ENCODE measurements at places on chromosomes 4 and X. TPM values are rescaled to one million over a fixed set of nuclear protein-coding genes. Genes with fewer than 3 reads are reported as not detected.
A peak's percentile ranks its signal among the peaks of the same experiment; 100 is the strongest.

The IL1RAPL2 gene
- polyA plus RNA-seq, result not detected

The CCDC120 gene
- 7.3 TPM for polyA plus RNA-seq

The PLXNB3 gene
- 8.3 TPM for polyA plus RNA-seq

The PCDH10 gene
- polyA plus RNA-seq, result under 0.01 TPM

The USP17L17 gene
- not detected for polyA plus RNA-seq

The GLRA2 gene
- not detected for polyA plus RNA-seq

The AVPR2 gene
- not detected for polyA plus RNA-seq

The GPC4 gene
- polyA plus RNA-seq, result 1.3 TPM

The HELT gene
- not detected for polyA plus RNA-seq

The TMEM175 gene
- polyA plus RNA-seq, result 19.4 TPM

DNA sequence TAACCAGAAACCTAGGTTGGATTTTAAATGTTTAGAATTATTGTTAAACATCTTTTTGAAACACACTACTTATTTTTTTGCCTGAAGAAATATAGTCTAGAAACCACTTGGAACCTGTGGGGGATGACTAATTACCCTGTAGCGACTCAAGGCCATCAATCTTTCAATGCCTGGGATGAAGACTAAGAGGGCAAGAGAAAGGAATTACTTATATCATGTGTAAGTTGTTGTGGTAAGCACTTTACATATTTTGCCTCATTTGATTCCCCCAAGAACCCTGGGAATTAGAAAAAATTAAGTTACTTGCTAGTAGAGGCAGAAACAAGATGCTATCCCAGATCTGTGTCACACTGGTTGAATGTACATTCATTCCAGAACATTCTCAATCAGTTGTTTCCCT, 170.9 kb upstream of the GRIA3 start:
- peak; percentile 25 for DNase-seq

- no peak for DNase-seq
Measured at GRCh38 chr4:25485104-25485503, 108.0 kb downstream of the ANAPC4 start.

DNA sequence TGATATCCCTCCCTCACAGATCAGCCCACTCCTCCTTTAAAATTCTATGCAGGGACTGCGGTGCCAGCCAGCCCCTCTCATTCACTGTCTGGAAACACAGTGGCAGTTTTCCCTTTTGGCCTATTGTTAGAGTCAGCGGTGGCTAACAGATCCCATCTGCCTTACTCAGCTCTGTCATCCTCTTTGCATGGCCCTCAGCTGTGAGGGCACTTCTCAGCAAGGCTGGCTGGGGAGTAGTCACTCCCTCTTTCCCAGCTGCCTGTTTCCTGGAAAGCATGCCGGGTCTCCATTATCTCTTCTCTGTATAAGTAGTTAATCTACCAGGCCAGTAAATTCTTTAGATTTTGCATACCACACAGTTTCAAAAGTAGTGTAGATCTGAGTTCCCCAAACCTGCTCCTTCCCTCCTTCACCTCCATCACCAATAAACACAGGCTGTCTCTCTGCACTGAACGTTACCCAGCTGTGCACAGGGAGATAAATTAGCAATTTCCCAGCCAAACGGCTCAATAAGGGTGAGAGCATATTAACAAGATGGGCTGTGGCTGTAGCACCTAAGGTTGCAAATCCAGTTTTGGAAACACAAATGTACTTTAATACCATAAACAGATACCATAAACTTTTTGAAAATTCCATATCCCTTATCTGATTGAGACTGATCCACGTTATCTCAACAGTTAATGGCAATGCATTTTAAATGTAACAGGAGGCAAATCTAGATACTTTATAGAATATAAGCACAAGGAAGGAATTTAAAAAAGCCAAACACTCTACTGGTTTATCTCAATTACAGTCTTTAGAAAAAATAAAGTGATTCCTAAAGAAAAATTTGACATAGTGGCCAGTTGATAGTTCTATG, 229.3 kb downstream of the ANKRD50 start:
- DNase-seq, result no peak

DNA sequence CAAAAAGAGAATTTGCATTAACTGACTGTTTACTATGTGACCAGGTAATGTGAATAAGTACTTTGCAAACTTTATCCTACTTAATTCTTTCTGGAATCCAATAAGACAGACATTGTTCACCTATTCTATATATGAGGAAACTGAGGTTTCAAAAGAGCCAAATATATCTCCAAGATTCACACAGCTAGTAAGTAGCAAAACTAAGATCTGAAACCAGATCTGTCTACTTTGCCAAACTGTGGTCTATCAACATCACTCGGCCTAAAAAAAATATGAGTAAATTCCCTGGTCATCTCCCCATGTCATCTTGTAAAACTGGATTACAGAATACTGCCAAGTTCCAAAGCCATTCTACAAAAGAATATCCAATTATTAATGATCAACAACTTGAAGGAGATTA, 52.8 kb downstream of the ANAPC10 start:
- no peak for DNase-seq

DNA sequence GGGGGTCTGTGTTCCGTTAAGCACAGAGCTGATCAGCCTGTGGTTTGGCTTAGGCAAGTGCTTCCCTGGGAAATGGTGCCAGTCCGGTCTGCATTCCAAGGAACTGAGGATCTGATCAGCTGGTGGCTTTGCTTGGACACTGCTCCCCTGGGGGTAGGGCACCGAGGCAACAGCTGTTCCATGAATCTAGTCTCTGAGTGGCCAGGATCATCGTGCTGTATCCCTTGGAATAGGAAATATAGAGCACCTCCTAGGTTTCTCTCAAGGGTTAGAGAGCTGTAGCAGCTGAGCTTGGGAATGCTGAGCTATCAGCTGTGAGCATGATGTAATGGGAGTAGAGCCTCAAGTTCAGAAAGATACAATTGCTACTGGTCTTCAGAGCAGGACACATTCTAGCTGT, 863.9 kb downstream of the RAPGEF2 start:
- no peak for DNase-seq

- no peak for DNase-seq
Measured at GRCh38 chrX:54325077-54325476, 32.8 kb downstream of the WNK3 start.

GRCh38 chr4:92368653-92369052, 64.9 kb downstream of the GRID2 start:
- DNase-seq, result no peak

DNA sequence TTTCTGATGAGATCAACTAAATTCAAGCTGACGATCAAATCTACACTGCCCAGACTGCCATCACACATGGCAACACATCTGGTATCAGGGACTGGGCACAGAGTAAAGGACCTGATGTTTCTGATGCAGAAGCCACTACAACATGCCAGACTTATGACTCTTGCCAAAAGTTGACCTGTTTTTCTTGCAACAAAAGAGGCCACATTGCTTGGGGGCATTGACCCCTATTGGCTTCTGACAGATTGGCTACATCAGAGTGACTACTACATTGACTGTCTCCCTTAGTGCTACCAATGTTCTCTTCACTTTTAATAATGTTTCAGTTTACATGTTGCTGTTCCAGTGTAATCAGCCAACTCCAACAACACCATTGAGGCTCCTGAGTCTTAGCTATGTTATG, 15.3 kb upstream of the SMIM10 start:
- DNase-seq, result no peak

DNA sequence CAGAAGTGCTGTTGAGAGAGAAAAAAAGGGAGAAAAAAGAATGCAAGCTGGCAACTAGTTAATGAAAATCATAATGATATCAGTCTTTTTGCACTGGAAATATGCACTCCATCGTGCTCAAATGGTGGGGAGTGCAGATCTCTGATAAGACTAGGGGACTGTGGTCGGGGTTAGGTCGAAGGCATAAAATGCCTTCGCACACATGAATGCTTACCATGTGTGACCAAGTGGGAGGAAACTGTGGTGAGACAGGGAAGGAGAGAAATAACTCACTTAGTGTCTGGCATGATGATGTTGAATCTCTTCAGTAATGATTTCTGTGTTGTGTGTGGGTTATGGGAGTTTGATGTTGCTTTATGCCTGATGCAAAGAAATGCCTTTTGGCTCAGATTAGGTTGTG, 358.9 kb downstream of the FBXO8 start:
- no peak for DNase-seq

GRCh38 chrX:147763131-147763530, 148.6 kb upstream of the FMR1 start:
- DNase-seq, result no peak

DNA sequence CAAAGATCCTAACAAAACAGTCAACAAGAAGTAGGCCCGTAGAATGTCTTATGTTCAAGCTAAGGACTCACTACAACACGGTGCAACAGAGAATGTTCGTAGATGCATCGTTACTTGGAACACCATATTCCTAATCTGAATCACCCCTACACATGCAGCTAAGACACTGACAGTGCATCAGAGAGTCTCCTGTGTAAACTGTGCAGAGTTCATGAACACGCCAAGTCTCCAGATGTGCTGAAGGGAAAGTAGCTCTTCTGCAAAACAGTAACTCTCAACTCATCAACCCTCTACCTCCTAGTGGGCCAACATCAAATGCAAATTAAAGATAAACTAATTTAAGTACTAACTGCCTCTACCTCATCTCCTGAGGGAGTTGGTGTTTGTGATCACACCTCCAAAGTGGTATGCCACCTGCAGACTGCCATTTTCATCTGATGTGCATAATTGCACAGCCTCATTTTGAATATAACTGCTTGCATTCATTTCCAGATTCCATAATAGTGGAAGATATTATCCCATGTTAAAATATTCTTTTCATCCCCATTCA, 73.5 kb downstream of the MOSPD2 start:
- DNase-seq, result no peak

GRCh38 chr4:16289897-16290554, 63.8 kb upstream of the TAPT1 start:
- DNase-seq, result no peak

DNA sequence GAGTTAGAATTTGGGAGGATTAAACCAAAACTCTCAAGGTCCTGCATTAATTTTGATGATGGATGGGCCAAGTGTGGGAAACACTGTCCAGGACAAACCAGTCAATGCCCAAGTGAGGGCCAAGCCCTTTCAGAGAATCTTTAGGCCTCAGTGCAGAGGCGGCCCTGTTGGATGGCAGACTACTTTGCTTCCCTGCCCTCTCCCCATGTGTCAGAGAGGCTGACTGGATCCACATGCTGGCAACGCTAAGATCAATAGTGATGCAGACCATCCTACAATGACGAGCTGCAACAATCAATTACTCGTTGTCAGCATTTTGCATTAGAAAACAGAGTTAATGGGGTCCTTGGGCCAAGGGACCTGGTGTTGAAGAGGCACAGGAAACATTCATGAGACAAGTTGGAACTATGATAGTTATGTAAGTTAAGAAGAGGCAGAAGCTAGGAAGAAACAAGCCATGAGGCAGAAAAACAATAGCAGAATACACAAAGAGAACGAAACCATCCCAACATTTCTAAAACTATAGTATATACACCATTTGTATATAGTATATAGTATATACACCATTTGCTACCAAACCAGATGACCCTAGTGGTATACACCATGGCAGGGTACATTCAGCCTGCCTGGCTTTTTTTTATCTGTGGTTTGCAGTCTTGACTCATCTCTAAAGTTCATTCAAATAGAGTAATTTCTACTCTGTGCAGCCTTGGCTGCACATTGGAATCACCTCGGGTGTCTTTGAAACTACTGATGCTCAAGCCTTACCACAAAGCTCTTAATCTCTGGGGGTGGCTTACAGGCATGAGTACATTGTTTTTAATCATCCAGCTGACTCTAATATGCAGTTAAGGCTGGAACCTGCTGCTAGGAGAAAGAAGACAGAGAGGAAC, 147.7 kb upstream of the GYPA start:
- DNase-seq, result no peak

- DNase-seq, result no peak
Measured at GRCh38 chr4:101958547-101958946, 168.0 kb downstream of the BANK1 start.

DNA sequence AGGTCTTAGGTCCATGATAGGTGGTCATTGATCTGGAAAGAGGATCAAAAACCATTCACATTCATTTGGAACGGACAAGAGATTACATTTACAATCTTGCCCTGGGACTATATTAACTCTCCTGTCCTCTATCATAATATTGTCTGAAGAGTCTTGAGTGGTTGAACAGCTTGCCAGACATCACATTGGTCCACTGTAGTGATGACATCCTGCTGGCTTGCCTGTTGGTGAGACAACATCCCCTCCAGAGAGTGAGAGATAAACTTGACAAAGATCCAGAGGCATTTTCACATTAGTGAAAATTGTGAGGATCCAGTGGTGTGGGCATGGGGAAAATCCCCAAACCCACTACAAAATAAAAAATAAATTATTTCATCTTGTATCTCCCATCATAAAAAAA, 155.7 kb upstream of the LEF1 start:
- no peak for DNase-seq

GRCh38 chr4:169080981-169081380, 70.9 kb upstream of the CBR4 start:
- no peak for DNase-seq

DNA sequence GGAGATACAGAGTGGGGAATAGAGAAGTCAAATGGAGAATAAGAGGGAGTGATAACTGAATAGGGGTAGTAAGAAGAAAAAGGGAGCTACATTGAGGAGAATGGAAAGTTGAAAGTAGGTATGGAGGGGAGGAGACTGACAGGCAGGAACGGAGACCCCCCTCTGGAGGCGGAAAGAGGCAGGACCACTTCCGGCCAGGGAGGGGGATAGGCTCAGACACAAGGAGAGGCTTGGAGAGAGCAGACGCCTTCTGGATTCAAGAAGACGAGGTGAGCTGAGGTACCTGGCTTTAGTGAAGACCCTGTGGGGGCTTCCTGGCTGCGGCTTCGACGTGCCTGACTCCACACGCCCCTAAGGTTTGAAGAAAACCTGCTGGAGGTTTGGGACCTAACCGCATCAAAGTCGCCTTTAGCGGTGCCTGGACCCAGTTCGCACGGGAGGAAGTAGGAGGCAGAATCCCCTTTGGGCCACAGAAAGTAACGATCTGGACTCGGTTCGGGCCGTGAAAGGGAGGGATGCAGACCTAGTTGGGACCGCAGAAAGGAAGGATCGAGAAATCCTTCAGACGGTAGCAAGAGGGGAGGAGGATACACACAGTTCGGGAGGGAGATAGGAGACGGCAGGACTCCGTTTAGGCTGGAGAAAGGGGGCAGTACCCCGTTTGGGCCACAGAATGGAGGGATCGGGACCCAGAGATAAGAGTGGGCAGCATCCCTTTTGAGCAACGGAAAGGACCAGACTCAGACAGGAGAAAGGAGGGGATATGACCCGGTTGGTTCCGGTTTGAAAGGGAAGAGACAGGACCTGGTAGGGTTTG, at the start of gene TRO:
Gene TRO (plus strand): TSS at position 215 of the 817 bp plus-strand sequence. CDS start 1,423 bp downstream, outside the sequence.
- no peak for DNase-seq

GRCh38 chrX:65635822-65636221, 31.6 kb upstream of the MSN start:
- no peak for DNase-seq

DNA sequence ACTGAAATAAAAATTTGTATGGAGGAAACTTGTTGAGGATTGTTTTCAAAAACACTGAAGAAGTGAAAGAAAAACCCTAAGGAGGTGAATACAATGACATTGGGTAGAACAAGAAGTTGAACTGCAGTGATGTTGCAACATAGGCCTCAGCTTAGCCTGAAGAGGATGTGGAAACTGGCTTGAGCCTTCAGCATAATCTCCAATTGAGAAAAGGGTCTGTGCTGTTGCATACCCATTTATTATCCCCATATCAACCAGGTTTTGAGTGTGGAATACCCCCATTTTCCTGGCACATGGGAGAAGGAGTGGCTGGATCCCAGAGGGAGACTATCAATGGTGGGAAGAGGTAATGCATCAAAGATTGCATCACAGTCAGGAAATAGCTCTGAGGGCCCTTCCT, 695.0 kb upstream of the HS3ST1 start:
- no peak for DNase-seq

GRCh38 chr4:118289794-118290193, 63.0 kb downstream of the PRSS12 start:
- DNase-seq, result no peak

All from foreskin keratinocyte (primary cell).